ENCODE measurements at places on chromosomes 1 and 21. TPM values are rescaled to one million over a fixed set of nuclear protein-coding genes. Genes with fewer than 3 reads are reported as not detected.

CHAF1B gene
- 2.6 TPM for total RNA-seq

C4BPA gene
- total RNA-seq: not detected

FGR gene
- 3.5 TPM for total RNA-seq

DNA sequence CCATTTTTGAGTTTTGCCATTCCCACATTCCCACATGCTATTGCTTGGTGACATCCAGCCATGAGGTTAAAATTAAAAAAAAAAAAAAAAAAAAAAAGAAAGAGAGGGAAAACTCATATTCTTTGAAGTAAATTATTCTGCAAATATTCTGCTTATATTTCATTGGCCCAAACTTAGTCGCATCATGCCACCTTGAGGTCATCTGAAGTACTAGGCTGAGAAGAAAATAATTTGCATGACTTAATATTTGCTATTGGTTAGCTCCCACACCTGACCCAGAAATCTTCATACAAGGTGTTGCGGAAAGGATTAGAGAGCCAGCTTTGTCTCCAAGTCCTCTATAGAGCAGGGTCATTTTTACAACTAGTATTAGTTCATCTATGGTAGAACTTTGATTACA lies 2206.0 kb downstream of the MRPL39 start:
- no peak for DNase-seq

- peak; percentile 56 for DNase-seq
These were observed 623 bp upstream of the BGLAP start for GRCh38 chr1:156241311-156241811.

DNA sequence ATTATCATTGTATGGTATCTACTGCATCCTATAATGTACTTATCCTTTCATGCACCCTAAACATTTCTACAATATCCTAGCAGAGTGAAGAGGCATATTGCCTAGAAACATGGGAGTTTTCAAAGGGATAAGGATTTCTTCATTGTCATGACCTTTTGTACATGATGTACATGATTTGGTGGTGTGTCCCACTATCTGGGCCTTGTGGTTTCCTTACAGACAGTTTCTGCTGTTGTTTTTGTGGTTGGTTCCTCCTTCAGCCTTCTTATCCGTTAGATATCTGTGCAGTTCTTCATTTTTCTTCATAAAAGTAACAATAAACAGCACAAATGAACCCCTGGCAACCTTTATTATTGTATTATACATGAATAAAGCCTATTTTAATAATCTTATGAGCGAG lies 70.4 kb upstream of the BACH1 start:
- no peak for DNase-seq

DNA sequence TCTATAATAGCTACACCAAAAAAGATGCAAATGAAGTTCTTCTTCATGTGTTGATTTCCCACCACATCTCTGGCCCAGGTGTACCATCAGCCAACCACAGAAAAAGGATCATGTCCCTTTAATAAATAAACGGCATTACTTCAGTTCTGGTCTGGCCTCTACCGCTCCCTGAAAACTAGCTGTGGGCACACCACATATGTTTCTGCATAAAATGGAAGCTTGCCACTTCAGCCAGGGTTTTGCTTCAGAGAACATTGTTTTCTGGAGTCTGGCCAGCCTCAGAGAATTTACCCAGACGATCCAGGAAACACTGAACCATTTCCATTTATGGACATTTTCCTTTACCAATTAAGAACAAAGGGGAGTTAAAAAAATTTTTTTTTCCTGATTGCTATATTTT lies 5.8 kb upstream of the LAMC2 start:
- no peak for DNase-seq

DNA sequence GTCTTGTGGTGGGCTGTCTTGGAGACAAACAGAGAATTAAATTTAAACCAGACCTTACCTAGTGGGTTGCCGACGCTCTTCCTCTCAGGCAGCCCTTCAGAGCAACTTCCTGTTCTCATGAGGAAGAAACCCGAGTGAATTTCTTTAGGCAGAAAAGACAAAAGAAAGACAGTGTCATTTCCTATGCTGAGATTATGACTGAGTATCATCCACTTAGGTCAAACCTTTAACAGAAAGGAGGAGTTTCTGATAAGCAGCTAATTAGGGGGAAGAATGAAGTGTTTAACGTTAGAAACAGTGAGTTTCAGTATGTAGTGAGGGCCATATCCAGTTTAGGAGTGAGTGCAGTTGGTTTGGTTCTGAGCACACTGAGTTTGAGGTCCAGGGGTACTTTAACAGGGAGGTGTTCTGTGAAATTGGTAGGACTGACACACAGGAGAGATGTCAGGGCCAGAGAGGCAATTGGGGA lies 38.7 kb downstream of the FASLG start:
- DNase-seq: no peak

All from psoas muscle (tissue), 8 donors.